ENCODE measurements at places on chromosomes 11 and 22. TPM values are rescaled to one million over a fixed set of nuclear protein-coding genes. Genes with fewer than 3 reads are reported as not detected.

- peak; percentile 62 for DNase-seq
- H3K4me3 ChIP-seq, result no peak overlapping the region
- H3K27ac ChIP-seq, result no peak overlapping the region
- H3K27me3 ChIP-seq, result no peaks in the 10 kb centered on the region
- peaks cover 4% of the 10 kb centered on the region for H3K4me1 ChIP-seq
- no peaks in the 10 kb centered on the region for H3K36me3 ChIP-seq
Observed at GRCh38 chr22:37260901-37261336, 16.9 kb upstream of the RAC2 start.

DNA sequence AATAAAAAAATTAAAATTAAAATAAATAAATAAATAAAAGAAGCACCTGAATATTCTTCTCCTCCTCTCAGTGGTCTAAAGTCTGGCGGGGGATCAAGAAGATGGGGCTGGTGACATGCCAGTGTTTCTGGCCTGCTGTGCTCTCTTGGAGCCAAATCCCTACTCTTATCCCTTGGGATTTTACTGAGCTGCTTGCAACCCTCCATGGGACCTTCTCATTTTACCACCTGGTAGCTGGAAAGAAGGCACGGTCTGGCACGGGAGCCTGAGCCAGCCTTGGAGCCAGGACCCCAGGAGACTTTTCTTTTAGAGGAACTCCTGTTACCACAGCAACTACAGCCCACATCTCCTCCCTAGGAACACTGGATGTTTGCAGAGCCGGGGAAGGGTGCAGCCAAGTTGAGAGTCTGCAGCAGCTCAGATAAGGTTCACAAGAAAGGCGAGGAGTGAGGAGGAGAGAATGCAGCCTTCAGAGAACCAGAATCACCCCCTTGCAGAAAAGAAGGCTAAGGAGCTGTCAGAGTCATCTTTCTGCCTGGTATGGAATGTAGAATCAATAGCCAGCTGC is 21.4 kb downstream of the CD6 start:
- no peaks in the 10 kb centered on the region for H3K27me3 ChIP-seq
- DNase-seq, result no peak
- no peaks in the 10 kb centered on the region for H3K36me3 ChIP-seq
- H3K4me3 ChIP-seq, result no peak overlapping the region
- no peak overlapping the region for H3K27ac ChIP-seq

- H3K27me3 ChIP-seq, result no peaks in the 10 kb centered on the region
- H3K27ac ChIP-seq, result no peak overlapping the region
- peaks cover 18% of the 10 kb centered on the region for H3K4me1 ChIP-seq
- H3K36me3 ChIP-seq, result no peaks in the 10 kb centered on the region
- peak; percentile 50 for DNase-seq
- H3K4me3 ChIP-seq, result no peak overlapping the region
Observed at GRCh38 chr11:67022341-67022933, 497 bp upstream of the SYT12 start.

- no peak overlapping the region for H3K27ac ChIP-seq
- no peak for DNase-seq
- H3K4me1 ChIP-seq, result peaks cover 9% of the 10 kb centered on the region
- H3K36me3 ChIP-seq, result no peaks in the 10 kb centered on the region
- H3K27me3 ChIP-seq, result no peaks in the 10 kb centered on the region
Observed at GRCh38 chr11:3202305-3202704, 16.3 kb downstream of the MRGPRG start.

The C11orf21 gene
- total RNA-seq, result 0.26 TPM

The MLC1 gene
- total RNA-seq, result not detected

The VWA5A gene
- total RNA-seq, result 37.2 TPM

All from body of pancreas (tissue), 4 donors.